ENCODE measurements at places on chromosomes 5 and 9.

DNA sequence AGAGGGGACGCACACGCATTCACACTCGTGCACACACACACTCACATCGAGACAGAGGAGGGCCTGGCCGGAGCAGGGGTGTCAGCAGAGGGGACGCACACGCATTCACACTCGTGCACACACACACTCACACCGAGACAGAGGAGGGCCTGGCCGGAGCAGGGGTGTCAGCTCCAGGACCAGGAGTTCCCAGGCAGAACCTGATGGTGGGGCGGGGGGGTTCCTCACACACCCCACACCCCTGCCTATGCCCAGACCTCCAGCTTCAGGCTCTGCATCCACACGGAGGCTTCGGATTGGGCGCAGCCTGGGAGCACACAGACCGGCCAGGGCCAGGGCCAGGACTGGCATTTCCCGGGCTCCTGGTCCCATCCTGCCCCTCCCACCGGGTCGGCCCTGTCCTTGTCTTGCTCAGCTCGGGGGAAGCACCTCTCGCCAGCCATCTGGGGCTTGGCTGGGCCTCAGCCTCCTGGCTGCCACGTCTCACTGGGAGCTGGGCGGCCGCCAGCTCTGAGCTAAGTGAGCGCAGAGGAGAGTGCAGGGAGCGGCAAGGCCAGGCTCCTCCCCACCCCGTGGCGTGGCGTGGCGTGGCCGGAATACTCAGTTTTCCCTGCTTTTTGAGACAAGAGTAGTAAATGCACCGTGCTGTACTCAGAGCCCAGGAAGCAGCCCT, 31.3 kb downstream of the ADAMTS2 start:
- no peak for DNase-seq

- no peak for DNase-seq
Observed at GRCh38 chr5:152689250-152689711, 284.2 kb upstream of the NMUR2 start.

DNA sequence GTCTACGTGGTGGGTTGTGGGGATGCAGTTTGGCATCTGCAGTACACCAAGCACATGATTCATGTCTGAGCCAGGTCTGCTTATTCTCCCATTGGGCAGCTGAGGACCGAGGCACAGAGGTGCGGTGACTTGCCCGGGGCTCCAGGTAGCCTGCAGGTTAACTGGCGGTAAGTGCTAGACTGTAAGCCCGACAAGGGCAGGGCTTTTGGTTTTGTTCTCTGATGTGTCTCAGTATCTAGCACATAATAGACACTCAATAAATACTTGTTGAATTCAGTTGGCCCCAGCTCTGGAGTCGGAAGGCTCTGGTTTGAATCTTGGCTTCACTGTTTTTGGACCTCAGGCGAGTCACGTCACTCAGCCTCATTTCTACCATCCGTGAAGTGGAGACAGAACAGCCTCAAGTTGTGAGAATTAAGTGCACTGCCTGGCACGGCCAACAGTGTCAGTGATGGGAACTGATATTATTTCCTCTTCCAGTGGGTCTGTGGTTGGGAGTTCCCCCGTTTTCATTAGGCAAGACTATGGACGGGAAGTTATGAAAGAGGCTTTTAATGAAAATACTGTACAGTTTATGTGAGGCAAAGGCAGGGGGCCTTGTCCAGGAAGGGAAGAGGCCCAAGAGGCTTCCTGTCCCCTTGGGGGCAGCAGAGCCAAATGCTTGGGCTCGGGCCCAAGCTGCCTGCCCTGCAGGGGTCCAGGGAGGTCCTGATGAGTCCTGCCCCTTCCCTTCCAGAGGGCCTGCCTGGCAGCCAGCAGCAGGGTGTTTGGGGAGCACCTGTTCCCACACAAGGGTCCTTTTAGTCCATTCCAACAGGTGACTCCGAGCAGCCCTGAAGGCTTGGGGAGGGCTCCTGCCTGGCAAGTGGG, 3.3 kb downstream of the PRELID1 start:
- DNase-seq = no peak

DNA sequence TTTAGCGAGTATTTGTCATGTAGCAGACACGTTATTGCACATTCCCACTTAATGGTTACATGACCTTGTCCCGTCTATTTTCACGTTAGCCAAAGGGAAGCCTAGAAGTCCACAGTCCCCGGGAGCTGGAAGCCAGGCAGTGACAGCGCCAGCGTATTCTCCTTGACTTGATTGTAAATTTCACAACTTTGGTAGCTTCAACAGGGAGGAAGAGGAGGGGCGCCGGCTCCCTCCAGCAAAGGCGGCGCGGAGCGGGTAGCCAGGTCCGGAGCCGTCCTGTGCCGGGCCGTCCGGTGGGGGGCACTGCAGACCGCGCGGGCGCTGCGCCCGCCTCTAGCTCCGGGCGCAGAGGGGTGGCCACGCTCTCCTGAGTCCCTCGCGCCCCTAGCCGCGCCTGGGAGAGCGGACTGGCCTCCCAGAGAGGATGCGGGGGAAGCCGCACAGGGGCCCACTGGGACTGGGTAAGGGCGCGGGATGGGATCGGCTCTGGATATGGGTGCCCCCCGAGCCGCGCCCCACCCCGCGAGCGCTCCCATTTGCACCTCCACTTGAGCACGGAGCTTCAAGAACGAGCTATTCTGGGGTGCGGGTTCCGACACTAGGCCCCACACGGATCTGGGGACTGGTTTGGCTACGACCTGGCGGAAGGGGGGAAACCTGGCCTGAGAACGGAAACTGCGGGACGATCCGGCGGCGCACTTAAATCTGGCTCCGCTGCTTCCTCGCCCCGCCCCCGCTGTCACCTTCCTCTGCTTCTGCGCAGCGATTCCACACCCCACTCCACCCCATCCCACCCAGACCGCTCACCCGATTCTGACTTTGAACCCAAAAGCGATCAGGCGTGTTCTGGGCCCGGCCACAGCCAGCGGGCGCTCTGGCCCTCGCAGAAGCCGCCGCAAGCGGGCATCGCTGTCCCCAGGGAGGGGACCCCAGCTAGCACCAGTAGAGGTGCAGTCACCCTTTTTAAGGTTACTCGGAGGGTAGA, 23.8 kb downstream of the KLF4 start:
- DNase-seq = no peak

GRCh38 chr5:174239718-174240117, 194.2 kb downstream of the NSG2 start:
- DNase-seq = no peak

DNA sequence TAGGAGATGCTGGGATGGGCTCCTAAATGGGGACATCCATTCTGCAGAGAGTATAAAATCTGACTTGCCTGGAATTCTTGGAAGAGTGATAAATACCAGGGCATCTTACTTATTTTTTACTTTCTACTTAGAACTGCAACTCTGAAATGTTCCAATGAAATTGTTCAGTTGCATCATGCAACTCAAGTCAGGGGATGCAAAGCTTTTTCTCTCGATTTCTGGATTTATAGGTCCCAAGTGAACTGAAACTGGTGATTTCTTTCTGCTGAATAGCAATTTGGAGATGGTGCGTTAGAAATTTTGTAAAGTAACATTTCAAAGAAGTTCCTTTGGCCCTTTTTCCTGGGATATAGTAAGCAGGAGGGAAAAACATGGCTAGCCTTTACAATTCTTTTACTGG, 238.4 kb upstream of the CD180 start:
- DNase-seq = no peak

Data from SJSA1 (cell line).